ENCODE measurements at places on chromosomes 13 and 19.

DNA sequence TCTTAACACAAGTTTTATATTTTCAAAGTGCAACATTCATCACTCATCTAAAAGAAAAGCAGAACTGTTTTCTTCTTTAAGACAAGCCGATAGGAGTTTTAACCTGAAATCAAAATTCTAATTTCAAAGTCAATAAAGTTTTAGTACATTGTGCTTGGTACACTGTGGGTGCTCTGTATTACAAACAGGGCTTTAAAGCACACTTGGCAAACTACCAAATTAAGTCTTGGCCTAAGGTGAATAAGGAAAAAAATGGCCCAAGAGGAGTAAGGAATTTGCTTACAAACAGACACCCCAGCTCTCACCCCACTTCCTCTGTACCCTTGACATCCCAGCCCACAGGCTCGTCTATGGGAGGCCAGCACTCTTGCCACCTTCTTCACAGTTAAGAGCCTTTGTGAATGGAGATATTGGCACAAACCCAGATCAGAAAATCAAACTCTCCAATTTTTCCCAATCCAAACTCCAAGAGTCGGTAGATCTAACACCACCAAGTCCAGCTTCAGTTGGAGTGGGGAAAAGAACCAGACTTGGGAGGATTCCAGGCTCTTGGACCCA lies 66.0 kb downstream of the ABCC4 start:
- DNase-seq = no peak

- DNase-seq = no peak
Measured at GRCh38 chr13:98133946-98134345, 8.9 kb upstream of the FARP1 start.

GRCh38 chr13:50404769-50405168 lies 389.5 kb downstream of the KCNRG start:
- DNase-seq = no peak

- peak; percentile 75 for DNase-seq
Measured at GRCh38 chr19:13055213-13056051, 47.2 kb downstream of the LYL1 start.

Data from NCI-H82 (cell line).